Stimulated activated CD8-positive, alpha-beta memory T cell treated with anti-CD3 and anti-CD28 coated beads, Interleukin-15, amount 100 ng/mL, for 48 hours (primary cell): ENCODE measurements at places on chromosomes 6 and 20.

DNA sequence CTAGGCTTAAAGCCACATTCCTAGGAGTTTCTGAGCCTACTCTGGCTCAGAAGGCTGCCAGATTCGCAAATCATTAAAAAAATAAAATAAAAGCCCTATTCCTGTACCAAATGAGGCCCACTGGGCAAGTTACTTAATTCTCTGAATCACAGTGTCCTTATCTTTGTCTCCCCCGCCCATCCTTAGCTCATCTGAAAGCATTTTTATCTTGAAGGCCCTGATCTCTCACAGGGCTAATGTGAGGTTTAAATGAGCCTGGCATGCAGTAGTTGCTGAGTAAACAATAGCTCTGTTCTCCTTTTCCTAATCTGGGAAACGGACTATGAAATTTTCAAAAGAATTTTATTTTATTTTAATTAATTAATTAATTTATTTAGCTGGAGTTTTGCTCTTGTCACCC is 2.1 kb upstream of the ZBTB12 start:
- no peak for DNase-seq

- no peak for DNase-seq
Observed at GRCh38 chr20:62357187-62357667, 9.9 kb downstream of the LAMA5 start.

DNA sequence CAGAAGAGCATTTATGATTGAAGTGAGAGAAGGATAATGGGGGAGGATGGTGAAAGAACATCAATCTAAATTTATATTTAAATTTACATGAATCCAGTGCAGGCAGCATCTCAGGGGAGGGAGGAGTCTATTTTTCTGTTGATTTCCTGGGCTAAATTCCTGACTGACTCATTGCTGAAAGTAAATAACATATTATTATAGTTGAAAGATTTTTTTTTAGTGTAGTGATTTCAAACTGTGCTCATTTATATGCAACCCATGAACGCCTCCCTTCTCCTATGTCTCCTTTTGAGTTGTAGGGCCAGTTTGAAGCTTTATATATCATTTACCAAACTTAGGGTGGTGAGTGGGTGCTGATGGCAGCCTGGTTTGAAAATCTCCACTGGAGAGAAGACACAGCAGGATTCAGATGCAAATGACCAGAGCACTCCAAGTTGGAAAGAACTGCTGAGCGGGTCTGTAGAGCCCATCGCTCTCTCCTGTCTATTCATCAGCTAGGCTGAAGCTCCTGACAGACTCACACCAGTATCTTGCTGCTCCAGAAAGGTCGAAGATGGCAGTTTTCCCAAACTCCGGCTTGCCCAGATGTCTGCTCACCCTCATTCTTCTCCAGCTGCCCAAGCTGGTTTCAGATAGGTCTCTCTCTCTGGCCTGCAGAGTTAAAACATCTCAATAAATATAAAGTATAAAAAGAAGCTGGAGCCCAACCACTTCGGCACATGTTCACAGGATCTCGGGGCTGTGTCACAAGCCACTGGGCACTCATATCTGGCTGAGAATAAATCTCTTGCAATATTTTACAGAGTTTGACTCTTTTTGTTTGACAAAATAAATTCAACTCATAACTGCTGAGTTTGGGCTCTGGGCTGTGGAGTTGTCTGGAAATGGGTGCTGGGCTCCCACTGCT is 18.3 kb downstream of the BTN2A1 start:
- no peak for DNase-seq

DNA sequence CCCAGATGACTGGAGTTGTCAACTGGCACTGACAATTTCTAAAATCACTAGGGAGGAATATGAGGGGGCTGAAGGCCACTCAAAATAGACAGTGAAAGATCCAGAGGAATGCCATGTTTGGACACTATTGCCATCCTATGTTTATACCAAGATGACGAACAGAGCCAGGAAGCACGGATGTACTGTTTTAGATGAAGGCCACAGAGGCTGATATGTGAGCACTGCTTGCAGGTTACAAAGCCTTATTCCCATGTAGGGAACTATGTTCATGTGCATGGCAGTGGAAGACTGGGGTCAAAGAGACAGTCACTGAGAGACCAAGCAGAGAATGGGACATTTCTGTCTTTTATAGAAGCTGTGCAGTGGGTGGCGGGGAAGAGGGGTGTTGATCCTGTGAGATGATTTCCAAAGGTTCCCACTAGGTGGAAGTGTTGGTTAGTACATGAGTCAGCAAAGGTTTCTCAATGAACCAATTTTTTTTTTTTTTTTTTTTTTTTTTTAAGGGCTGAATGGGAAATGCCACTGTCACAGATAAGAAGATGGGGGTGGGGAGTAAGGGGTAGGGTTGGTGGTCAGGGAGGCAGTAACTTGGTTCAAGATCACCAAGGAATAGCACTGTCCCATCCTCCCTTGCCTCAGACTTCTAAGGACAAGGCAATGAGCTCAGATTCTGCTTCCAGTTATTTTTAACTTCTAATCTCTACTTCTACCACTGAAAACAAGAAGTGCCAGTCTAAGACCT is 46.7 kb upstream of the MOCS1 start:
- DNase-seq, result no peak

- no peak for DNase-seq
Observed at GRCh38 chr6:19157486-19157885, 679.7 kb upstream of the ID4 start.

- DNase-seq, result no peak
Observed at GRCh38 chr20:54772893-54773642, 297.7 kb downstream of the DOK5 start.
